ENCODE measurements at places on chromosomes 7 and 10.

- no peak for DNase-seq
Observed at GRCh38 chr7:16264036-16264819, 157.1 kb downstream of the CRPPA start.

DNA sequence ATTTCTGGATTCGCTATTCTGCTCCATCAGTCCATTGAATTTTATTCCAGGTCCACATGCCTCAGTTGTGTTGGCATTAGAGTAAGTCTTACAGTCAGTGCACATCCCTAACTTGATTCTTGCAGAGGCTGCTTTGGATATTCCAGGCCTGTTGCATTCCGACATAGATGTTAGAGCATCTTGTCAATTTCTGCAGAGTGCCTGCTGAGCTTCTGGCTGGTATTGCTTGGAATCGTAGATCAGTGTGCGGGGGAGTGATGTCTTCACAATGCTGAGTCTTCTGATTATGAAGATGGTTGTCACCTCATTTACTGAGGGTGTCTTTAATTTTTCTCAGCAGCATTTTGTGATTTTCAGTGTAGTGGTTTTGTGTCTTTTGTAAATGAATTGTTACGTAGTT lies 45.2 kb downstream of the INPP5A start:
- no peak for DNase-seq

GRCh38 chr7:96823274-96823673 lies 113.6 kb upstream of the SEM1 start:
- DNase-seq, result no peak

GRCh38 chr7:128025819-128026218 lies 5.4 kb downstream of the LRRC4 start:
- no peak for DNase-seq

GRCh38 chr7:101612885-101613515 lies 16.1 kb downstream of the MYL10 start:
- no peak for DNase-seq

- DNase-seq, result no peak
Observed at GRCh38 chr7:29779017-29779416, 27.3 kb upstream of the WIPF3 start.

Measured in D721Med (cell line).